ENCODE measurements at places on chromosomes 3 and 15.

GRCh38 chr15:58559904-58560588 is 128.3 kb downstream of the LIPC start:
- DNase-seq = no peak

DNA sequence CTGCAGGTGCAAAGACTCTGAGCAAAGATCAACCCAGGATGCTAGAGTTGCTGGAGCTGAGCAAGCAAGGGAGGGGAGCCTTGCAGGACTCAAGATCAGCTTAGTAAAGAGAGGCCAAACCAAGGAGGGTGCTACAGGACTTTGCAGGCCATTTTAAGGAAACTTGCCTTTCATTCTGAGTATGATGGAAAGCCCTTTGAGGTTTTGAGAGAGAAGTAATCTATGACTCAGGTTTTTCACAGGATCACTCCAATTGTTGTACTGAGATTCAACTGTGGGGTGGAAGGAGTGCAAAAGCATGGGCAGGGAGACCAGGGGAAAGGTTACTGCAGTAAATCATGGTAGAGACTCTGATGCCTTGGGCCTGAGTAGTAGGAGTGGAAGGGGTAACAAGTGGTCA is 260.4 kb upstream of the GPR149 start:
- DNase-seq = no peak

GRCh38 chr3:61638741-61639140 is 77.4 kb downstream of the PTPRG start:
- no peak for DNase-seq

GRCh38 chr15:70854666-70854976 is 664 bp upstream of the LARP6 start:
- DNase-seq = no peak

DNA sequence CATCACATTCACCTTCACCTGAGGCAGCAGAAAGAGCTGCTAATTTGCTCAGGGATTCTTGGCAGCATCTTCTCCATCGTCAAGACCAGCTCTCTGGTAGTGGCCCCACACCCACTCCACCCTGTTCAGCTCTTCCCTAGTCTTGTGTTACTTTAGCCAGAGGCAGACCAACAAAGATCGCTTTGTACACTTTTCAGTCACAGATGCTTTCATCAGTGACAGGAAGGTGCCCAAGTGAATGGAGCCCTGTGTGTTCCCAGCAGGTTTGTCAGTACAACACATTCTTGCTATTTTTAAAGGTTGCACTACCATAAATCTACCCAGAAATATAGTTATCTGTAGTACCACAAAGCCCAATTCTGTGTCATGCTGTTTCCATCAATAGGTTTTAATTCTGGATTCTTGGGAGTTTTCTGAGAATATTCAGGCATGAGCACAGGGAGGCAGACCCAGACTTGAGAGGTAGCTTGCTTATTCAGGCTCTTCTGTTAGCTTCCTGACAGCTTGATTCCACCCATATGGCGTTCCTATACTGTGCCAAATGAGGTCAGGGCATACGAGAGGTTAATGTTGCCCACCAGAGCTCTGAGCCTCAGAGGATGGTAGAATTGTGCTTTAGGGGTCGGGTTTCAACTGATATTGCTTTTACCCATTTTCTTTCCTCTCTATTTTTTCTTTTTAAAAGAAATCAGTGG is 109.8 kb upstream of the MANF start:
- DNase-seq = no peak

GRCh38 chr3:66425032-66425431 is 75.8 kb downstream of the LRIG1 start:
- no peak for DNase-seq

- no peak for DNase-seq
These were observed 96.5 kb downstream of the LIPC start for GRCh38 chr15:58528188-58528870.

DNA sequence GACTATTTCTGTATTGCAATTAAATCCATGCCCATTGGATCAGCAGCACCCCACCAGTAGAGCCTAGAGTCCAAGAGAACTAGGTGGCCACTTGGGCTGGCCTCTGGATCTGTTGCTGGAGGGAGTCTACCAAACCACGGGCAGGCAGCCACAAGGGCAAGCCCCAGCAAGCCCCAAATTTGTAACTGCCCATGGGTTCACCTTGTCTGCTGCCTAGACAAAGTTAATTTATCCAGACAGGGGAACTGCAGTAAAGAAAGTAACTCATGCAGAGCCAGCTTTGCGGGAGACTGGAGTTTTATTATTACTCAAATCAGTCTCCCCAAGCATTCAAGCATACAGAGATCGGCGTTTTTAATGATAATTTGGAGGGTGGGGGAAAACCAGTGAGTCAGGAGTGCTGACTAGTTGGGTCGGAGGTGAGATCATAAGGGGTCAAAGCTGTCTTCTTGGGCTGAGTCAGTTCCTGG is 74.0 kb upstream of the TERB2 start:
- DNase-seq = no peak

DNA sequence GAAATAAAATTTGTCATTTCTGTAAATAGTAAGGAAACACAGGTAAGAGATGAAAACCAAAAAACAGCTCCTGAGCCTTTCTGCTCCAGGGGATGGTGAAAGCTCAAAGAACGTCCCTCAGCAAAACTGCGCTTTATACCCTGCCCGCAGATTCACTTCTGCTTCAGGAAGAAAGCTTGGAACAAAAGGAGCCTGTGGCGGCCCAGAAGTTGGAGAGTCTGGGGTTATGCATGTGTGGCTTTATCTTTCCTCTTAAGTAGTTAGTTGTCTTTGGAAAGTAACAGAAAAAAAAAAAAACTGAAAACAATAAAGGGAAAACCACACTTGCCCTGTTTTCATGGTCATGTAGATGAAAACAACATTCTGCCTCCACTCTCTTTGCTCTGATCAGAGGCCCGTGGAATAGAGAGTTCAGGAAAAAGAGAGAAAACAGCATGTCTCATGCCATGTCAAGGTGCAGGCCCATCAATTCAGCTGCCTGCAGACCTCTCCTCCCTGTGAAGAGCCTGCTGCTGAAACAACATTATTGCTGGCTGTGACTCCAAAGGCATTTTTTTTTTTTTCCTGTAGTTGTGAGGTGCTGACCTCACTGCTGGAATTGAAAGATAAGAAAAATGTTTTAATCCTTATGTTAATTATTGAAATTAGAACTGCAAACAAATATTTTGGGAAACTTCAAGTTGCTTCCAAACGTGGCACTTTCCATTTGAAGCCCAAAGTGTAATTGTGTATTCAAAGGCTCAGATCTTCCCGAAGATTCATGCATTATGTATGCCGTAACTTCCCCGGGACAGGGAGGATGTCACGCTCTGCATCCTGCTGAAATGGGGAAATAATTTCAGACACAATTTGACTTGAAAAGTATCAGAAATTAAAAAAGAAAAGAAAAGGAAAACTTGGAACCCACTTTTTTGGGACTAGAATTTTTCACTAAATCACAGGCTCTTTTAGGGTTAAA is 108.4 kb upstream of the ZNF385D start:
- DNase-seq = no peak

- no peak for DNase-seq
These were observed 77.4 kb downstream of the SMAD6 start for GRCh38 chr15:66779331-66780009.

- no peak for DNase-seq
These were observed 297.5 kb downstream of the SHQ1 start for GRCh38 chr3:72550582-72551262.

- peak; percentile 85 for DNase-seq
These were observed 53.2 kb upstream of the SRGAP3 start for GRCh38 chr3:9302425-9303181.

DNA sequence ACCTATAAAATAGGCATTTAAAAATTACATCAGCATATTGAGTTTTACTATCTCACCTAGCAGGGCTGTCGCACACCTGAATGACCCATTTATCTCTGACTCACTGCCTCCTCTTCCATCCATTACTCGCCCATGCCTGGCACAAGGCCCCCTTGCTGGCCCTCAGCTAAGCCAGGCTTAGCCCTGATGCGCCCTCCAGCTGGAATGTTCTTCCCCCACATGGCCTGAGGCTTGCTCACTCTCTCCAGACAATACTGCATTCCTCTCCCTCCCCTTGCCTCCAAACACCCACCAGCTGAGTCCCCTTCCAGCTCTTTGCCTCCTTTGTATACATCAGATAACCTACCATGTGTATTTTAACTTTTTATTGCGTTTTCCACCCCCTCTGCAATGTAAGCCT is 7.2 kb downstream of the SH3BP5 start:
- no peak for DNase-seq

GRCh38 chr15:40386480-40386879 is 4.0 kb downstream of the KNSTRN start:
- no peak for DNase-seq

GRCh38 chr3:169028716-169029115 is 634.8 kb downstream of the MECOM start:
- DNase-seq = no peak

DNA sequence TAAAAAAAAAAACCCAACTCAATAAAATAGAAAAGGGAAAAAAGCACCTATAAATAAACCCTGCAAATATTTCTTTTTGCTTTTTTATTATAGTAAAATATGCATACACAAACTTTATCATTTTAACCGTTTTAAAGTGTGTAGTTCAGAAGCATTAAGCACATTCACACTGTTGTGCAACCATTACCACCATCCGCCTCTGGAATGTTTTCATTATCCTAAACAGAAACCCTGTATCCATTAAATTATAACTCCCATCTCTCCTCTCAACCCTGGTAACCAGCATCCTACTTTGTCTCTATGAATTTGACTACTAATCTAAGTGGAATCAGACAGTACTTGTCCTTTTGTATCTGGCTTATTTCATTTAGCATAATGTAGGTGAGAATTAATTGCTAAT is 15.0 kb downstream of the CDCP1 start:
- DNase-seq = no peak

DNA sequence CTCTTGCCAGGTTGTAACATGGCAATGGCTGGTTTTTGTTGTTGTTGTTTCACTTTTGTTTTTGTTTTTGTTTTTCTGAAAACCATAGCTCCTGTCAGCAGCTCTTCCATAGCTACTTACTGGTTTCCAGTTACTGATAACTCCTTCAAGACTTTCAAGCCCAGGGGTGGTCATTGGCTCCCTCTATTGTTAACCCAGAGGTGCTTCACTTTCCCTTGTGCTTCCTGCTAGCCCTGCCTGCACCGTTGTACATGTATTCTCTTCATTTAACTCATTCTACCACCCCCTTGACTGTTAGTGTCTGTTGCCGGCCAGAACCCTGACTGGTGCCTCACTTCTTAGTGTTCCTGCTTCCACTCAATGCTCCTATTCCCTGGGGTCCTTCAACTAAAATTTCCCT is 4.2 kb upstream of the TRAT1 start:
- DNase-seq = peak; percentile 37

- no peak for DNase-seq
These were observed 7.4 kb upstream of the ZFYVE19 start for GRCh38 chr15:40799523-40799922.

GRCh38 chr3:123347691-123348264 is 101.1 kb downstream of the ADCY5 start:
- DNase-seq = no peak

All from iPS DF 6.9 (cell line).